Activated CD4-positive, alpha-beta T cell treated with anti-CD3 and anti-CD28 coated beads for 1 hour (primary cell): ENCODE measurements at places on chromosomes 3 and 15.

- DNase-seq: no peak
These were observed 46.4 kb downstream of the RPLP1 start for GRCh38 chr15:69498987-69499386.

- DNase-seq: no peak
These were observed 76.2 kb upstream of the MRPS22 start for GRCh38 chr3:139267300-139268246.

GRCh38 chr15:68801572-68802148 is 19.0 kb downstream of the ANP32A start:
- no peak for DNase-seq

DNA sequence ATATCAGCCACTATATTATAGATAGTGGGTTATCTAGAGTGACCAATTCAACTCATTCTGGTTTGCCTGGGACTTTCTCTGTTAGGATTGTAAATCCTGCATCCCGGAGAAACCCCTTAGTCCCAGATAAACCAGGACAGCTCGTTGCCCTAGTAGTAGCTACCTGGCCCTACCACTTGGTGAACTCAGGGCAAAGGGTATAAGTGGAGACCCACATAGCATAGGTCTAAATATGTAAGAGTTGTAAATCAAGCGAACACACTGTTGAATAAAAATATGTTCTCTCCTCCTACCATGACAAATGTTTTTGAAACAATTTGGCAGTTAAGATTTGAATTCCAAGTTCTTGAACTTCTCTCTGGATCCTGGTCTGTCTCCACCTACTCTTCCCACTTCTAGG is 15.7 kb upstream of the LMCD1 start:
- no peak for DNase-seq

- DNase-seq: no peak
These were observed 40.1 kb downstream of the C2CD4B start for GRCh38 chr15:62124973-62125303.

DNA sequence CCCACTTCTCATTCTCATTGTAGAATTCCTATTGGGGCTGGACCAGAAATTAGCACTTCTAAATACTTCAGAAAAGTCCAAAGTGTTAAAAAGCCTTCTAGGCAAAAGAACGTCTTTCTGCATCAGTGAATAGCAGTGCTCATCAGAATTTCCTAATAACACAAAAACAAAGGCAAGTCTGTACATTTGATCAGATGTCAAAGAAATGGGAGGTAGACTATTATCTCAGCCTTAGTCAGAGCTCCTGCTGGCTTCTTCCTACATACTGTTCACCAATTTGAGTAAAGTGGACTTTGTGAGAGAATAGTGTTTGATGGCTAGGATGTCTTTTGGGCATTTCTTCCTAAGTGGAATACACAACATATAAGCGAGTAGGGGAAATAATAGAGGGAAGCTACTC is 48.7 kb downstream of the FOXB1 start:
- DNase-seq: no peak

DNA sequence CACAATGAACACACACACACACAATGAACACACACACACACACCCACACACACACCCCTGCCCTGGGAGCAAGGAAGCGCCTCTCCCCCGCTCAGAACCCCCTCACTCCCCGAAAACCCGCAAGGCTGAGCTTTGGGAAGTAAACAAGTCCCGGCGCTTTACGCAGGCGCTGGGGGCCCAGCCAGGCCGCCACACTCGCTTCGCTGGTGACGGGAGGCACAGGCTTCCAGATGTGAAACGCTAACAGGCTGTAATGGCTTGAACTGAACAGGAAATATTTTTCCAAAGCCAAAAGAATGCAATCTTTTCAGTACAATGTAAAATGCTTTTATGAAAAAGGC is 122.7 kb upstream of the IGF1R start:
- no peak for DNase-seq

GRCh38 chr3:197590313-197590962 is 34.7 kb upstream of the BDH1 start:
- no peak for DNase-seq

DNA sequence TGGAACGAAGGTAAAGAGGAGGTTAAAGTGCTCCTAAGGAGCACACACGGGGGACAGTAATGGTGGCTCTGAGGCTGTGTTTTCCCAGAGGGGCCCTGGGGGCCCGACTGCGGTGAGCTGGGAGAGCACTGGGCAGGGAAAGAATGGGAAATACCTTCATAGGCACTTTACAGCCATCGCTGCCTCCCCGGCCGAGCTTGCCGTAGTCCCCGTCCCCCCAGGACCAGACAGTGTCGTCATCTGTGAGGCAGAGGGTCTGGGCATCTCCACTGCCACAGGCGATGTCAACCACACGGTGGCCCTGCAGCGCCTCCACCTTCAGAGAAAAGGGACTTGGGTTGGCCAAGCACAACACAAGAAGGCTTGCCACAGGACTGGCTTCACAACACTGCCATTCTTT is 32.8 kb upstream of the OCA2 start:
- DNase-seq: no peak

- DNase-seq: no peak
These were observed 36.9 kb upstream of the TF start for GRCh38 chr3:133709139-133709750.

DNA sequence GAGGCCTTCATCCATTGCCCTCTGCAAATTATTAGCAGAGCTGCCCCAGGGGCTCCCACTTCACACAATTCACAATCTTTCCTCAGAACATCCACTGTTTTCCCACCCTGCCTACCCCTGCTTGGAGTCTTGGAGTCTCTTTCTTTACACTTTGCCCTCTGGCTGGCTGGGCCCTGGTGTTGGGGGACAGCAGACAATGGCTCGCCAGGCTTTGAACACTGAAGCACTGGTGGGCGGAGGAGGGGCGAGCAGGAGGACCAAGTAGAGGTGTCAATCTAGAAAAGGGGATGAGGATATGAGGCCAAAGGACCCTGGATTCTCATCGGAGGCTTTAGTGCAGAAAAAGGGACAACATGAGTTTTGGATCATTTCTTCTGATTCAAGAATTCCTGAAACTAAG is 212.0 kb downstream of the NR1D2 start:
- no peak for DNase-seq

GRCh38 chr3:155335724-155336354 is 42.4 kb upstream of the STRIT1 start:
- no peak for DNase-seq

GRCh38 chr3:16088496-16088895 is 86.0 kb upstream of the GALNT15 start:
- no peak for DNase-seq

- DNase-seq: no peak
These were observed 105.7 kb upstream of the TRPM1 start for GRCh38 chr15:31207246-31207645.

- no peak for DNase-seq
These were observed 36.5 kb upstream of the KLHL6 start for GRCh38 chr3:183591881-183592521.

DNA sequence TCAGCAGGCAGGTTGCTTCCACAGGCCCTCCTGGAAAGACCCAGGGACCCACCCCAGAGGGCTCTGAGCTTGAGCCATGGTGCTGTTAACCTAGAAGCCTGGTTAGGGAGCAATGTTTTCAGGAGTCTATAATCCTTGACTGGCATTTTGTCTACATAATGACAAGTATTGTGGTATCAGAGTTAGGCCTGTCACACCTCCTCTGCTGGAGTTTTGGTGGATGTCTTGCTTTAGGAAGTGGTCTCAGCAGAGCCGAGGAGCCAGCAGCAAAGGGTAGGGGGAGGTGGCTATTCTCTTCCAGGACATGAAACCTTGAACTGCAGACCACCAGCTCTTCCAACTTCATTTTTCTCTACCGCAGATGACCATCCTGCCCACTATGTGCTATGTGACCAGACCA is 76.1 kb downstream of the CLSTN2 start:
- no peak for DNase-seq

DNA sequence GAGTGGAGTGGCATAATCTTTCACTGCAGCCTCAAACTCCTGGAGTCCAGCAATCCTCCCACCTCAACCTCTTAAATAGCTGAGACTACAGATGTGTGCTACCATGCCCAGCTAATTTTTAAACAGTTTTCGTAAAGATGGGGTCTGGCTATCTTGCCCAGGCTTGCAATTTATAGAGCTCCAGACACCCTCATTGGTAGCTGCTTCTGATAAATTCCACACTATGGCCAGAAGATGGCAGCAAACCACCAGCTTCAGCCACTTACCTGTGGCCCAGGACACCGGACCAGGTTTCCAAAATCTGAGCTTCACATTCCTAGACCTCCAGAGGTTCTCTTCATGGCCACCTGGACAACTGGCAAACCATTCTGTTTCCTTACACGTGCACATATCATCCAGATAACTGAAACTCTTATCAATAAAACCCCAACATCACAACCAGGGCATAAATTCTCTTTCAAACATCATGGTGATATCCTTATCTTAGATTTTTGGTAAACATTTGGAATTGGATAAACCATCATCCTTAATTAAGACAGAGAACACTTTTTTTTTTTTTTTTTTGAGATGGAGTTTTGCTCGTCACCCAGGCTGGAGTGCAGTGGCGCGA is 28.9 kb downstream of the FBXW12 start:
- peak; percentile 51 for DNase-seq

DNA sequence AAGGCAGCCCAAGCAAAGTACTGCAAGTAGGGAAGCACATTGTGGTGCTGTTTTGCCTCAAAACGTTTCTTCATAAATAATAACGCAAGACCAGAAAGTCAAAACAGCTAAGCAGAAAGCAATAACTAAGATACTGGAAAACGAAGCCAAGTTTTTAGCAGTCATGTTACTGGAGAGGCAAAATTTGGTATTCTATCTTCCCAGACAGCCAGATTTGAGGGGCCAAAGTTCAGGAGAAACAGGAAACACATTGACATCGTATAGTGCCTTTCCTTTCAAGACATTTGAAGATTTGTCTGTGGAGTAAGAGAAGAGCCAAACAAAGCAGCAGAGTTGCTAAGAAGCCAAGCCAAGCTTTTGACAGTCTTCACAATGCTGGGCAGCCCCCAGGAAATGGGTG is 843.6 kb upstream of the NECTIN3 start:
- DNase-seq: no peak

GRCh38 chr15:23869396-23869795 is 182.3 kb upstream of the NDN start:
- no peak for DNase-seq

DNA sequence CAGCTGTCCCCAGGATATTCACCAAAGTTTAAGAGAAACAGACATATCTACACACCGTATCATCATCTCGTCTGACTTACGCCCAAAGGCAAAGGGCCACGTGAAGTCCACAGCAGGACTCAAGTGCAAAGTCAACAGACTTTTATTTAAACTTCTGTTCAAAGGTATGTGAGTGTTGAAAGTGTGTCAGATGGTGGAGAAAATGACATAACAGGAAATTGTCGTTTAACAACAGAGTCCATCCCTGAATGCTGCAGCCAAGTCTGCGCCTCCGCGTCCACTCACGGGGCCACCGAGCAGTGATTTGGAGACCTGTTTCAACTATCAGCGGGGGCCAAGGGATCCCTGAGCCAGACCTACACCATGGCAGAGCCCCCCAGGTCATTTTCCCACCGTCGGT is 165.6 kb downstream of the XXYLT1 start:
- no peak for DNase-seq

DNA sequence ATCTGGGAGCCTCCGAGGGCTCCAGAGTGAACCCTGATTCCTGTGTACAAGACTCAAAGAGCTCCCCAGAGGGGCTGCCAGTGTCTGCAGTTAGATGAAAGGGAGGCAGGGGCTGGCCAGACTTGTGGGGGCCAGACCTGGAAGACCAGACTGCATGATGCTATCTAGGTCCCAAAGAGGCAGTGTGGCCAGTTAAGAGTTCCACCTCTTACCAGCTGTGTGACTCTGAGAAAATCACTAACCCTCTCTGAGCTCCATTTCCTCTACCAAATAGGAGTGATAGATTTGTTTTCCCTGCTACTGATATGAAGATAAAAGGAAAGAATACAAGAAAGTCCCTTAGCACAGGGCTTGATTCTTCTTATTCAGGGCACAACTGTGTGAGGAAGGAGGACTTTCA is 29.0 kb downstream of the ACSBG1 start:
- no peak for DNase-seq

DNA sequence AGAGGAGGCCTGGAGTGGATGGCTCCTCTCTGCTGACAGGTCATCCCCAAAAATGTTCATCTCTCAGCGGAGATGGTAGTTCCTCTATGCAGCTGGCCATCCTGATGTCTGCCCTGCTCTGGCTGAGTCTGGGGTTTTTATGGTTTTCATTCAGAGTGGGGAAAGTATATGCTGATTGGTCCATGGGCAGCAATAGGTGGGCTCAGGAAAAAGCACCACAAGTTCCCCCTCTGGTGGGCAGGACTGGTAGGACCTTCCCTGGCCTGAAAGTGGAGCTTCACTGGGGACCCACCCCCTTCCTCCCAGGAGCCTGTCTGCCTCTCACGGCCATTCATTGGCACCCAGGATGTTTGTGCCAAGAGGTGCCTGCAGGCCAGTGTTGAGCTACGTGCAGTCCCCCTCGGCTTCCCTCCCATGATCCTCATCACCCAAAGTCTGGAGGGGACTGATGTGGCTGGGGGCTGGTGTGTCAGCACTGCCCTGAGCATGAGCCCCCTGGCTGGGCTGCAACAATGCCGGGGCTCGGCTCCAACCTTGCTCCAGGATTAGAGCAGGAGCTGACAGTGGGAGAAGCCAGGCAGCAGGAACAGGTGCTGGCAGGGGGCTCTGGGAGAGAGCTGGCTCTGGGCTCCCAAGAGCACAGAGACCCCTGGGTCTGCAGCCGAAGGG is 13.1 kb upstream of the BLOC1S6 start:
- no peak for DNase-seq

DNA sequence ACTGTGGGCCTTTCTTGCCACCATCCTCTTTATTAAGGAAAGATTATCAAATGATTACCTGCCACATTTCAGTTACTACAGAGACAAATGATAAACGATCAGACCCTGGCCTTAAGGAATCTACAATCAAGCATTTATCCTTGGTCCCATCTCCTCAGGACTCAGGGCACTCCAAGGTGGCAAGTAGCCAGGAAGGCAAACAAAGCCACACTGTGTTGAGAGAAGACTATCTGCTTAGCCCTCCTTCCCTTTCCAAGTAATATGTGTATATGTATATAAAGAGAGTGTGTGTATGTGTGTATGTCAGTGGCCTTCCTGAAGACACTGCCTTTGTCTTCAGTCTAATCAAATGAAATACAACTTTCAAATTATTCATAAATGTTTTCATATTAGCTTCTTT is 490.1 kb upstream of the ATP11B start:
- DNase-seq: no peak

DNA sequence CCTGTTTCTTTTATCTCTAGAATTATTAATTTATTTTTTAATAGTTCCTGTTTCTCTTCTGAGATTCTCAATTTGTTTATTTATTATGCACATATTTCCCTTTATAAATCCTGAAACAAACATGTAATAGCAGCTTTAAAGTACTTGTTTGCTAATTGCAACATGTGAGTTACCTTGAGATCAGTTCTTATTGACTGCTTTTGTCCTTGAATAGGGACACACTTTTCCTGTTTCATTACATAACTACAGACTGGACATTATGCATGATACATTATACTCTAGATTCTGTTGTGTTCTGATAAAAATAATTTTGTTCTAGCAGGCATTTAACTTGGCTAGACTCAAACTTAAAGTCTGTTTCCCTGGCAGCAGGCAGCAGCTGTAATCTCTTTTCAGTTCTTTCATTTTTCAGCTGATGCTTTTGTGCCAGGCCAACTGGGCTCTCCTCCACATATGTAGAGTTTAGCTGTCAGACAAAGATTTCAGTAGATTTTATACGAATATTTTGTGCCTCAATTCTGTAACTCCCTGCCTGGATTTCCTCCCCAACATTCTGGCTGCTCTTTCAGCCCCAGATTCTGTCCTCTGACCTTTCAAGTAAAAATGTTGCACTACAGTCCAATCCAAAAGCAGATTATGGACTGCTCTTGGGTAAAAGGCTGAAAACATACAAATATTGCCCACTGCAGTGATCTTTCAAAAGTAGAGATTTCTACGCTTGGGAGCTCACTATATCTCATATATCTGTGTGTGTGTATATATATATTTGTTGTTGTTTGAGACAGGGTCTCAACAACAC is 41.9 kb downstream of the PCOLCE2 start:
- no peak for DNase-seq
